ENCODE measurements at places on chromosomes 3 and 15.

GRCh38 chr3:153928851-153929250, 192.3 kb upstream of the ARHGEF26 start:
- DNase-seq, result no peak

- no peak for DNase-seq
These were observed 448.5 kb downstream of the NAALADL2 start for GRCh38 chr3:175307642-175308041.

DNA sequence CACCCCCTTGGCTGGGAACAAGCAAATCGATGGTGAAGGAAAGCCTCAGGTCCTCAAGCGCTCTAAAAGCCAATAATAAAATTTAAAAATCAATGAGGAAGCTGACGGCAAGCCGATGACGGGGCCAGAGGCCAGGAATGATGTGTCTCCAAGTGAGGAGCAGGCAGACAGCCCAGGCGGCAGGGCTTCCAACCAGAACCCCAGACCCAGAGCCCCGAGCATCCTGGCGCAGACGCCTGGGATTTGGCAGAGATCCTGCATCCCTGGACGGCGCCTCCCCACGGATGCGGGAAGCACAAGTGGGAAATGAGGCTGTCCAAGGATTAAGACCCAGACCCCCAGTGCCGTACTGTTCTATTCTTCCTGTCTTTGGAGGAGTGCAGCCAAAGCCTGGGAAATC, 123.0 kb upstream of the PROK2 start:
- DNase-seq, result no peak

- no peak for DNase-seq
These were observed 31.7 kb upstream of the MFSD1 start for GRCh38 chr3:158769952-158770740.

All from GM23338 (cell line).